ENCODE measurements at places on chromosomes 7 and 10.

- no peak for DNase-seq
These were observed 236.9 kb downstream of the REEP3 start for GRCh38 chr10:63758080-63758479.

- no peak for DNase-seq
These were observed 23.3 kb downstream of the AP5Z1 start for GRCh38 chr7:4798706-4799235.

GRCh38 chr10:17084258-17084657 is 45.4 kb downstream of the CUBN start:
- DNase-seq: no peak

DNA sequence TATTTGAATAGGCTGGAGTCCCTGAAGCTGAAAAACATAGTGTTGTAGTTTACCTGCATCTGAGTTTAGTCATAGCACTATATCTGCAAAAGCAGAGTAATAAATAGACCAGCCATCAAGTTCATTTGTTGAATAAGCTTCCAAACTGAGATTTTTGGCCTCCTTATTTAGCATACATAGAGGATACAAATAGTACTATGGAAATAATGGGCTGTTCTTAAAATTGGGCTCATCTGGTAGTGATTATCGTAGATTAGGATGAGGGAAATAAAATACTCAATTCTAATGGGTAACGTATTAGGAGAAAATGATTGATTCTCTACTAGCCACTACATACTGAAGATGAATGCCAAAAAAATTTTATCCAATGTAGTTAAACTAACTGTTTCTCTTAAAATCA is 41.4 kb upstream of the TMEM196 start:
- no peak for DNase-seq

- no peak for DNase-seq
These were observed 51.1 kb downstream of the SHH start for GRCh38 chr7:155761162-155761561.

GRCh38 chr10:123203393-123204126 is 49.4 kb downstream of the BUB3 start:
- peak; percentile 3 for DNase-seq

DNA sequence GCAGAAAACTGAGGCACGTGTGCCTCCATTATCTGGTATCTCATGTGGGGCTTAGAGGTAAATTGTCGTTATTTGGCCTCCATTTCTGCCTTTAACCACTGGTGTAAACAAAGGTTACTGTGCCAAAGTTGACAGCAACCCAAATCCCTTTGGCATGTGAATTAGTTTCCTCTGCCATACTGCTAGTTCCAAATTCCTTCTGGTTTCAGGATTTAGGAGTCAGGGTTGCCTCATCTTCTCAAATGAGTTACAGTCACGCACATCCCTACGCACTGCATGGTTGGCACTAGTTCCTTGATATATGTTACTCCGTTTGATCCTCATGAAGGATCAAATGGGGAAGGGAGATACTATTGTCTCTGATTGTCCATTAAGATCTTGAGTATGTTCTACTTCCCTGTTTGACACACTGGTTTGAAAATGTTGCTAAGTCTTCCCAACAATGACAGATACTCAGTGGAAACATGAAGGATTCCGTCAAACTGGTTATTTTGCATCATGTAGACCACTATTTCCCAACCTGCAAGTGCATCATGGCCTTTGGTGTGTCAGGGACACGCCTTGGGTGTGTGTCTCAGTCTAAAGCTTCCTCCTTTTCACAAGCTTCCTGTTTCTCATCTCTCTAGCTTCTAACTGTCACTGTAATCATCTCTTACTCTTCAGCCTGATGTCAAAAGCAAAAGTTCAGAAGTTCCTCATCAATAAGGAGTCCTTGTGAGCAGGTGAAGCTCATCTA is at the start of gene LIPN:
Gene LIPN (plus strand): TSS at position 655 of the 736 bp plus-strand sequence. CDS start 1,386 bp downstream, outside the sequence.
- no peak for DNase-seq

- DNase-seq: no peak
These were observed 9.8 kb downstream of the CEP41 start for GRCh38 chr7:130430841-130431666.

- DNase-seq: peak; percentile 9
These were observed 145.3 kb downstream of the GLI3 start for GRCh38 chr7:42091461-42092291.

DNA sequence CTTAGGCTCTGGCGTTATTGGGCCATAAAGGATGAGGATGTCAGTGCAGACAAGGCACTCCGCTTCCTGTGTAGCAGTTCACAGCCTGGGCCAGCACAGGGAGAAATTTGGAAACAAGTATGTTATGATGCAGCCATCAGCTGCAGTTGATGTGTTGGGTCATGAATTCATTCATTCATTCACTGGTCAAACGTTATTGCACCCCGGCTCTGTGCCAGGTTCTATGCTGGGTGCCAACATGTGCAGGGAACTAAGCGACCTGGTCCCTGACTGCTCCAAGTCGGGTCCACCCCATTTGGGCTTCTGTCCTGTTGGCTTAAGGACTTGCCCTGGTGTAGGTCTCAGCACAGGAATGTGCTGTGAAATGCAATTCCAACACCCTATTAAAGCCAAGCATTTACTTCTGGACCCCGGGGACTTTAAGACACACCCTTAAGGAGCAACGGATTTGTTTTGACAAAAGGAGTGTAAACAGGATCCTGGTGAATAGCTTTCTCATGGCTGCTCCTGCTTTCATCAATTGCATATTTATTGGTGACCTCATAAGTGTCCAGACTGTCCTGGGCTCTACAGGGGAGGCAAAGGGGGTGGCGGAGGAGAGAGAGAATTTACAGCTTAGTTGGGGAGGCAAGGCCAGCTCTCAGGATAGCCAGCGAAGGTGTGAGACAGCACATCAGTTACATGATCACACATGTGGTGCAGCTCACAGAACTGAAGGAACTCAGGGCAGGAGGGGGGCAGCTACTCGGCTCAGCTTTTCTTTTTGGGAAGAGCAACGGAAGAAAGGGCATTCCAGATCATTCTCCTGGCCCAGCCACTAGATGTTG is 158.6 kb downstream of the GRK5 start:
- no peak for DNase-seq

DNA sequence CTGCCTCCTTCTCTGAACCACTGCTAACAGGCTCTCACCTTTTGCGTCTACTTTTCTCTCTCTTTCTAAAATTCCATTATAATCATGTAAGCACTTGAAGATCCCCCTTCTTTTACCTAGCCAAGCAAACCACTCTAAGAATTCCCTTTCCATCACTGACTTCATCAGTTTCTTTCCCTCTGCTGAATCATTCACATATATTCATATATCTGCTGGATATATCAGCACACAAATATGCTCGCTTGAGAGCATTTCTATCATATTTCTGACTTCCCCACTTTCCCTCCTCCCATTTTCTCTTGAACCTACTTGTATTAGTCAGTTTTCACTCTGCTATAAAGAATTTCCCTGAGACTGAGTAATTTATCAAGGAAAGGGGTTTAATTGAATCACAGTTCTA is 84.2 kb upstream of the LRRN3 start:
- no peak for DNase-seq

DNA sequence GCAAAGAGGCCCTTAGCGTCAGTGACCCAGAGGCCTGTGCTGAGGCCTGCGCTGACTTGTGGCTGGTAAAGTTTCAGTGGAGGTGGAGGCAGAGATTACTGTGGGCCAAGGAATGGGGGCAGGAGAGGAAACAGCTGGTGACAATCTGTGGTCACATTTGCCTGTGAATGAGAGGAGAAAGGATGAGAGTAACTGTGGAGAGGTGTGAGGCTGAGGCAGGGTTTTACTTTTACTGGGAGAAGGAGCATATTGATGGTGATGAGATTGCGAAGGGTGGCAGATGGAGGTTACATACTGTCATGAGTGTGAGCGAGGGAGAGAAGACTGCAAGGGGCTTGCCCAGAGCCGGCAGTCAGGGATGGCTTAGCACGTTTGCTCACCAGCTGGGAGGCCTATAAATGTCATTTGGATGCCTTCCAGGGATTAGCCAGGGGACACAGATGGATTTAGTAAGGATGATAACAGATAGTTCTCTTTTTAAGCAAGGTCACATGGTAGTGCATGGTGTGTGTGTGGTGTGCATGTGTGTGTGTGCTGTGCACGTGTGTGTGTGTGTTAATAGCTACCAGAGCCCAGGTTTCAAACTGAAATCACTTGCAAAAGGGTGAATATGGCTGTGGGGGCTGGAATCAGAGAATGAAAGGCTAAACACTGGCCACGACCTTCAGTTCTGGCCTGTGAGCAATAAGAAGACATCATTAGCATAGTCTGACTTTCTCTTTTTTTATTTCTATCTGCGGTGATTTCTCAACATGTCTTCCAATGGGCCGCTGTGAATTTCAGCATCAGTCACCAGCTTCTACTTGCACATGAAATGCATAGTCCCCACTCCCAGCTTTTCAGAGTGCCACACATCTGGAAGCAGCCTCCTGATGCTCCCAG is 291.5 kb upstream of the ZNF32 start:
- DNase-seq: no peak

DNA sequence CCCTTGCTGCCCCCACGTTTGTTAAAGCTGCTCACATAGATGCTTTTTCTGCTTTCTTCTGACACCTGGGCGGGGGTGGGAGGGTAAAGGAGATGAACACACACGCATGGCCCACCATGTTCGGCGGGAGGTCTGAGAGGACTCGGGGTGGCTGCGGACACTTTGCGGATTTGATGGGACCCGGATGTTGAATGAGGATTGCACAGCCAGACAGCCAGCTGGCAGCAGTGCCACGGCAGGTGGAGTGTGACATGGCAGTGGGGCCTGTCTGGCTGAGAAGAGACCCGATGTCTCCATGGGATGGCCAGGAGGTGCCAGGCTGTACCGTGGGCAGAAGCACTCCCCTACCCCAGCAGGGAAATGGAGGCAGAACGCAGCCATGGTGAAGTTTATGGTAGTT is 31.2 kb downstream of the PPP2R2D start:
- DNase-seq: no peak

GRCh38 chr7:151056666-151057505 is 811 bp downstream of the CDK5 start:
- DNase-seq: no peak

DNA sequence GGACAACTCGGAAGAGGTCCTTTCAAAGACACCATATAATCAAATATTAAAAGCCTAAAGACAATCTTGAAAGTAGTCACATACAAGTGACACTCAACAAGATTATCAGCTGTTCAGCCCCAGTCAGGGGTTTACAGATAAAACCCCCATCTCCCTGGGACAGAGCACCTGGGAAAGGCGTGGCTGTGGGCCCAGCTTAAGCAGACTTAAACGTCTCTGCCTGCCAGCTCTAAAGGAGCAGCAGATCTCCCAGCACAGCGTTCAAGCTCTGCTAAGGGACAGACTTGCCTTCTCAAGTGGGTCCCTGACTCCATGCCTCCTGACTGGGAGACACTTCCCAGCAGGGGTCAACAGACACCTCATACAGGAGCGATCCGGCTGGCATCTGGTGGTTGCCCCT is 18.0 kb downstream of the CDCA7L start:
- no peak for DNase-seq

GRCh38 chr10:42975558-42976340 is 101.1 kb upstream of the RET start:
- DNase-seq: peak; percentile 15

DNA sequence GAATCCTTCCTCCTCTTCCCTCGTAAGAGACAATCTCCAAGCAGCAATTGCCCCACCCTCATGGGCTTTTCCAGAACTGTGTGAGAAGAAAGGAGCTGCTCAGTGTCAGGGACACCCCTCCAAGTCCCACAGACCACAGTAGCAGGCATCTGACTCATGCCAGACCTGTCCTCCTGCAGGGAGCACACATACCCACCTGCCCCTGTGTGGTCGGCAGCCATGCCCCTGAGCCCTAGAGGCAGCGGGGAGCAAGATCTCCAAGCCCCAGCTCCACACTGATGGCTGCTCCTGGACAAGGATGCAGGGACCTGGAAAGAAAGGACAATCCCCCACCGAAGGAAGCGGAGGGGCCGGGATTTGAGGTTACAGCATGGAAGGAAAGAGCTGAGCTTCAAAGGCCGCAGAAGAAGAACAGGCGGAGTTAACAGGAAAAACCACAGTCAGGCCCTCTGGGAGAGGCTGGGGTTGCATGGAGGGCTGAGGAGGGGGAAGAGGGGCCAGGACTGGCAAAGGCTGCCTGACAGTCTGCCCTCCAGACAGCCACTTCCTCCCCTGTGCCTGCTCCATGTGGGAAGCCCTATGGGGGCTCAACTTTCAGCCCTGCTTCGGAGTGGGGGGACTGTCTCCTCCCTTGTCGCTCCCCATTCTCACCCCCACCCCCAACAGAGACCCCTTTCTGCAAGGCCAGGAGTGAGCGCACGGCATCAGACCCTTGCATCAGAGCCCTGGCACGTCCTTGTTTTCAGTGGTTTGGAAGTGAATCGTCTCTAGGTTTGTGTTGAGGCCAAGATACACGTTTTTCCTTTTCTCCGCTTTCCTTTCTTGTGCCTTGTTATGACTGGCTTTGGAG is 46.8 kb downstream of the ASB13 start:
- no peak for DNase-seq

DNA sequence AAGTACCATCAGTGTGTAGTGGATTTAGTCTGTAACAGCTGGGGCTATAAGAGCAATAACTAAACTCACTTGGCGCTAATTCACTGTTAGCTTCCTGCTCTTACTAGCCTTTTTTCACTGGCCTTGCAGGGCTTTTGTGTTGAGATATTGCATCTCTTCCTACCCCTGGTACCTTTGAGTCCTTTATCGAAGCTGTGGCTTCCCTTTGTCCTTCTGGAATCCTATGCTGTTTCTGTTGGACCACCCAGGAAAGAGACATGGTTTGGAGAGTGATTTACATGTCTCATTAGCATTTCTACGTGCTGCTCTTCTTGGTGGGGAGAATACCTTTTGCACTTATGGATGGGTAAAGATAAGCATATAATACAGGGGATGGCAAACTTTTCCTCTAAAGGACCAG is 103.8 kb downstream of the MLLT10 start:
- DNase-seq: no peak

DNA sequence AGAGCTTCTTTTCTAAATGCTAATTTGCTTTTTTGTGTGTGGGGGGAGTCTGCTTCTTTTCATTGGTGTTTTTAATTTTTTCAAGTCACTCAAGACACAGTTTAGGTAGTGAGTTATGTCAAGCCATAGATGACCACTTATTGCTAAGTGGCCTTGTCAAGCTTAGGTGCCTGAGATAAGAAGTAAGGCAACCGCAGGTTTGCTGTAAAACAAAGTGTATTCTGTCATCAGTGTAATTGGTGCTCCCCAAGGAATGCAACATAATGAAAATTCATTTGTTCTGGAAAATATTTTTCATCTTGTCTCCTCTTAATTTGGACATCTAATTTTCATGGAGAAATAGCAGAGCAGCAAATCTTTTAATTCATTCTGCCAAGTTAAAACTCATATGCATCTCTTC is 249.6 kb downstream of the EXOC4 start:
- no peak for DNase-seq

DNA sequence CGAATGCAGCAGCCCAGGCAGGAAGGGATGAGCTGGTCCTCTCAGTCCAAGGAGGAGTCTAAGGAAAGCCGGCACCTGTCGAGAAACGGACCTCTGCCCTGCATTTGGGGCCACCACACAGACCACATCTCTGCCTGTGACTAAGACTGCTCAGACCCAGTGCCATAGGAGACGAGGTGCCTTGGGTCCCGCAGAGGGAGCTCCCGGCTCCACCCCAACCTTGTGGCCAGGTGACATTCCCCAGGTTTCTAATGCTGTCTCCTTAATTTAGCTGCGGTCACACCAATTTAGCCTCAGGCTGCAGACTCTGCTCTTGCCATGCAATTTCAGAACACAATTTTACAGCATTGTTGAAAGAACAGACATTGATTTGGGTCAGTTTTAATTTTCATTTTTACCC is 22.8 kb upstream of the CRHR2 start:
- DNase-seq: peak; percentile 29
